Lung (tissue), 17 donors: ENCODE measurements at places on chromosomes 6 and 20.

DNA sequence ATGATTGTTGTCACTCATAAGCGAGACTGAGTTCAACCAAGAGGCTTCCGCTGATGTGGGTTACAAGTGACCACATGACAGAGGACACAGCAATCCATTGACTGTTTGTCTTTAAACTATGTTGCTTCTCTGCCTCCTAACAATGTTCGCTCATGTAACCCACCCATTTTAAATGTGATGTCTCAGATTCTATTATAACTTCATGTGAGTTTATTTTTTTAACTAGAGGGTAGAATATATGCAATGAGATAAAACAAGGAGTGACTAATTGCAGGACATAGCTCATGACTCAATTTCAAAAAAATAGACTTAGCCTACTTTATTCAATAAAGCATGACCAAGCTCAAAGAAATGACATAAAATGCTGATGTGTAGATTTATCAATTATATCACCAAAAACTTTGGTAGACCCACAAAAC, 119.2 kb upstream of the SASH1 start:
- no peak for DNase-seq

DNA sequence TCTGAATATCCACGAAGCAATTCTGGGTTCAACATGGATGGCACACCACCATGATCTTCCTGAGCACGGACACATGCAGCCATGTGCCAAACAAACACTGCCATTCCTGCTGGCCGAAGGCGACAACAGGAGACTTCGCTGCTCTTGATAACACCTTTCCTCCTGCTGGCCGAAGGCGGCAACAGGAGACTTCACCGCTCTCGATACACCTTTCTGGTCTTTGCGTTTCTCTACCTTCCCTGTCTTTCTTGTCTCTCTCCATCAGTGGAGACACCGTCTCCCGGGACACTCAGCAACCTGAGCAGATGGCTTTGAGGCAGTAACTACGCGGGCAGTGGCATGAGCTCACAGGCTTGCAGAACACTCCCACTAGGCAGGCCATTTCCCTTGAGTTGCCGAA, 54.9 kb upstream of the MPC1 start:
- no peak for DNase-seq

DNA sequence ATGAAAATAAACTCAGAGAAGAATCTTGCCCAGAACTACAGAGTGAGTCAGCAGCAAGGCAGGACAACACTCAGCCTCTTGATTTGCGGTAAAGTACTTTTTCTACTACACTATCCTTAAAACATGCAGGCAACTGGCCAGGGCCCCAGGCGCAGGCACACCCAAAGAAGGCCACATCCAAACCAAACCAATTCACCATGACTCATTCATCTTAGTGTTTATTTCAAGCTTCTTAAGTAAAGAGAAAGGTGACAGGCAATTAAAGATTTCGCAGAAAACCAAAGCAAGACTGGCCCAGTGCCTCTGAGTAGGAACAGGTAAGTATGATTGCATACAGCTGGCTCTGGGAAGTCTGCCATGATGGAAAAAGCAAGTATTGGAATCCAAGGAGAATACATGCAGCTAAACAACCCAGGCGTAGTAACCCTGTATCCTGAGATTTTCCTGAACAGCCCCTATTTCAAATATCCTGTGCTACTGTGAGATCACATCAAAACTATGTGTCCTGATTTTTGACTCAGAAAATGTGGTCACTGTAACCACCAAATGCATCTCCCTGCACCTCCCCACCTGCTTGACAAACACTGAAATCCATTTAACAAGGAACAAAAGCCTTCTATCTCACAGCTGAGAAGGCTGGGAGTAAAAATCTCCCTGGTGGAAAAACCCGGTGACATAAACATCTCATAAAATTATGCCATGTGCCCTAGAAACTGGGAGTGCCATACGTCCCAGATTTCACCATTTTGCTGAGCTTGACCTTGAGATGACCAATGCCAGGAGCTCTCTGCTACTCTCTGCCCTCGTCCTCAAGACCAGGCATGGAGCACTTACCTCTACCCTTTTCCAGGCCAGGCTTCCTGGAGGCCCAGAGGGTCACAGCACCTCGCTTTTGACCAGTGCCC, 12.4 kb downstream of the WFDC3 start:
- DNase-seq, result no peak

DNA sequence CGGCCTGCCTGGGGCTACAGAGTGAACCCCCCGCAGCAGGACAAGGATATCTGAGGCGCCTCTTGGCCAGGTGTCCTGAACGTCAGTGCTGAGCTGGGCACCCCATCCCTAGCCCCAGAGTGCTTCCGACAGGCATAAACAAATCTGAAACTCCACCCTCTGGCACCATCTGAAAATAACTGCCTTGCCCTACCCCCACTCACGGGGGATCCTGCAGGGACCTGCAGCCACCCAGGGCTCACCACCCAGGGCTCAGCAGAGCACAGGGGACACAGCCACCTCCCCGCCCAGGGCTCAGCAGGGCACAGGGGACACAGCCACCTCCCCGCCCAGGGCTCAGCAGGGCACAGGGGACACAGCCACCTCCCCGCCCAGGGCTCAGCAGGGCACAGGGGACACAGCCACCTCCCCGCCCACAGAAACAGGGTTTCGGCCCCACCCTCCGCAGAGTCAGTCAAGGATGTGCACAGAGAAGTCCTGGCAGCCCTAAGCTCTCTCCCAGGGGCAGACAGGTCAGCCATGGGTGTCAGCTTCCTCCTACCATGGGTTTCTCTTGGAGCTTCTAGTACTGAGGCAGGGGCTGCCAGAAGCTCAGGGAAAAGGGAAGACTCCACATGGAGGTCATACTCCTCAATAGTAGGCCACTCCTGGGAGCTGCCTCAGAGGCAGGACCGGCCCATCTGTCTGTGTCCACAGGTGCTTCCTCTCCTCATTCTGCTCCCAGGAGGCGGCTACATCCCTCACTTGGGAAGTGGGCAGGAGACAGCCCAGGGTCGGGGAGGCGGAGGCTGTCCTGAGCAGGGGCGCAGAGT, 4.6 kb downstream of the UCKL1 start:
- no peak for DNase-seq

DNA sequence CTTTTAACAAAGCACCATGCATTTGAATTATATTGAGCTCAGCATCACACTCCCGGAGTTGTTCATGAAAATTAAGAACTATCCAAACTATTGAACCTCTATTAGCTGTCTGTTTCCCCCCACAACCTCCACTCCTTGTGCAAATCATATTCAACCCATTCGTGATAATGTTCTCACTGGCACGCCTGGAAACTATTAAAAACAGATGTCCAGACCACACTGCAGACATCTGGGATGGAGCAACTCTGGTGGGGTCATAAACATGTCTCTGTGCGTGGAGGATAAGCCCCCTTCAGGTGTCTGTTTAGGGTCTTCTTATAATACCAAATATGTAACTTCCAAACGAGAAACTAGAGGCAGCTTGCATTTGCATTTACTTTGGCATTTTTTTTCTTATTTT, 193.7 kb downstream of the TFAP2A start:
- DNase-seq, result no peak

- DNase-seq, result no peak
Observed at GRCh38 chr6:106090001-106090400, 3.9 kb downstream of the PRDM1 start.
